ENCODE measurements at places on chromosomes 4 and X. TPM values are rescaled to one million over a fixed set of nuclear protein-coding genes. Genes with fewer than 3 reads are reported as not detected.

- DNase-seq, result no peak
These were observed 53.9 kb upstream of the RPS6KA3 start for GRCh38 chrX:20320461-20321159.

DNA sequence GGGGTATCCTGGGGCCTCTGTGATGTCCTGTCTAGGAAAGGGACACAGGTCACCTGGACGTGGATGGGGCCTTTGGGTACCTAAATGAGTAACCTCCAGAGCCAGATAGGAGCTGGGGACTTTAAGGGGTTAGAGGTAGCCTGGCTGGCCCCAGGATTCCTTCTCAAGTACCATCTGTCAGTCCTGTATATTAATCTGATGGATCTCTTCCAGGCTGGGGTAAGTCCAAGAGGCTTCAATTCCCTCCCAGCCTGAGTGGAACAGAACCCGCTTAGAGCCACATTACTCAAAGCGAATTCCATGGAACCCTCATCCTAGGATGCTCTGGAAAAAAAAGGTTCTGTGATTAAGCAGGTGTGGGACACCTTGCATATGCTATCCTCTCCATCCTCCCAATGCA lies 24.8 kb upstream of the MAP3K15 start:
- no peak for DNase-seq

GRCh38 chrX:102720237-102721168 lies at the start of gene GPRASP3:
Gene GPRASP3 (plus strand): TSS chrX:102720743. CDS start chrX:102748996, 28,253 bp downstream.
- DNase-seq, result no peak

DNA sequence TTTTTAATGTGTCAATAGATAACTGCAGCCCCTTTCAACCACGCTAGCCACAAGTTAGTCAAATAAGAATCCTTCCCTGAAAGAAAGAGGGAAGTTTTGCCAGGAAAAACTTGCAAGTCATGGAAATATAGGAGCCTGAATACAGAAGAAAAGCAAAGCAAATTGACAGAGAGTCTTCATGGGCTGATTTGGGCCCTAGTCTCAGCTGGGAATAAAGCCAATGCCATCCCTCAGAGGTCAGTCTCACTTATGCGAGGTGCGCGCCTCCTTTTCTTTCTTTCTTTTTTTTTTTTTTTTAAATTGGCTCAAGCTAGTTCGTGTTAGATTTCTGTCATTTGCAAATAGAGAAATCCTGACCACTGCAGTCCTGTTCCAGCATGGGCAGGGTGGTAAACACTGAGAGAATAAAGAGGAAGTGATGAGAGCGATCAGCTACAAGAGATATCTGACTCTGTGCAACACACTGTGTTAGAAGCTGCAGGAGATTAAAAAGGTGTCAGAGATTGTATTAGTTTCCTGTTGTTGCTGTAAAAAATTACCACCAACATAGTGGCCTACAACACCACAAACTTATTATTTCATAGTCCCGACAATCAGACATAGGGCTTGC lies 299.7 kb downstream of the LDB2 start:
- no peak for DNase-seq

DNA sequence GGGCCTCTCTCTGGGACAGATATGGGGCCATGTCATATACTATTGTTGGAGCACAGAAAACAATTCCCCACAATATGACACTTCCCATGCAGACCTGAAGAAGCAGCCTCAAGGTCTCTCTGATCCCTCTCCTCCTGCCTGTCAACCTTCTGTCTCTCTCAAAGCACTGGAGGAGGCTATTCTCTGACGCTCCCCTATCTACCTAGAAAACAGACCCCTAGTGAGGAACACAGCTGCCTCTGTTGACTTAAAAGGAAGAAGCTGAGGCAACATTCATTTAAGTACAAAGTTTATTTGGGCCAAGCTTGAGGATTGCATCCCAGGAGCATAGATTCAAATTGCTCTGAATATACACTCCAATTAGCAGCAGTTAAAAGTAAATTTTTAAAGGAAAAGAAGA lies 39.3 kb upstream of the NSG1 start:
- DNase-seq, result no peak

DNA sequence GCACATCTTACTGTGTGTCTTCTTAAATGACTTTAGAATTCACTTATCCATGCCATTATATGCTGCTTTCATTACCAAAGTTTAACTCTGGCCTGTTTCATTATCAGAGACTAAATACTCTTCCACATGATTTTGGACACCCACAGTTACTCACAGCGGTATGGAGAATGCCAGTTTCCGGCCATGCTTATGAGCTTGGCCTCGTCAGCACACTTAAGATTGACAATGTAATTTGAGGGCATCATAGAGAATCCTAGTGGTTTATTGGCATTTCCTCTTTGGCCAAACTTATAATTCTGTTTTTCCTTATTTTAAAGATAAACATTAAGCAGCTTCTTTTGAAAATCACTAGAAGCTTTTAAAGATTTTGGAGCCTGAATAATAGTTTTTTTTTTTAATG lies 104.5 kb downstream of the IRF2 start:
- no peak for DNase-seq

GRCh38 chrX:136572030-136572429 lies 40.0 kb downstream of the VGLL1 start:
- DNase-seq, result no peak

- no peak for DNase-seq
These were observed 64.5 kb upstream of the LSM6 start for GRCh38 chr4:146110871-146111485.

GRCh38 chr4:5257086-5257485 lies 205.8 kb downstream of the STK32B start:
- no peak for DNase-seq

MGARP gene
- 3.4 TPM for total RNA-seq

PSAPL1 gene
- not detected for total RNA-seq

SLC9B1 gene
- 1.3 TPM for total RNA-seq
